ENCODE measurements at places on chromosomes 6 and 20.

DNA sequence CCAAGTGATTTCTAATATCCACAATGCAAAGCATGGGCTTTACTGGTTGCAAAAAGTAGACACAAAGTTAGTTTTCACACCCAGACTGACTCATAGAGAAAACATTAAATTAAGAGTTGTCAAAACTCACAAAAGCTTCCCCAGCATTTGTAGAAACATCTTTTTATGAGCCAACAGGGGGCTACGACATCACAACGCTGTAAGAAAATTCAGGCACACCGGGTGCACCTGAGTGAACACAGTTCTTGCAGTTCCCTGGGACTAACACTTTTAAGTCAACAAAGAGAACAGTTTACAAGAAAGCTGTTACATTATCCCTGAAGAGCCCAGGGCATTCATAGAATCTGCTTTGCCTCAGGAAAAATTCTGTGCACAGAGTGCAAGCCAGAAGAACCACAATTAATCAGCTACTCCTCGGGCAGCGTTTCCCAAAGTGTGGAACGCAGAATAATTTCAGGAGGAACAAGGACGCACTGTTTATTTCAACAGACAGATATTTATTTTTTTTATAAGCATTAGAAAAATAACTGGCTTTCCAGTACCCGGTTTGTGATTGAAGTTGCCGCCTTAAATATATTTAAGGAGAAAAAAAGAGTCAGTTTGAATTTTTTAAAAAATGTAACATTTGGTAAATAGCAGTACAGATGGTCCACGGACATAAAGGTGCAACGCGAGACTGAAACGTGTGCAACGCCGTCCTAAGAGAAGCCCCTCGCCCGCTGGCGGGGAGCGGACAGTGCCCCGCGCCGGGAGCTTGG is 1.2 kb downstream of the NCOA5 start:
- DNase-seq, result no peak

- DNase-seq, result no peak
These were observed 6.9 kb upstream of the DLL1 start for GRCh38 chr6:170297576-170298330.

DNA sequence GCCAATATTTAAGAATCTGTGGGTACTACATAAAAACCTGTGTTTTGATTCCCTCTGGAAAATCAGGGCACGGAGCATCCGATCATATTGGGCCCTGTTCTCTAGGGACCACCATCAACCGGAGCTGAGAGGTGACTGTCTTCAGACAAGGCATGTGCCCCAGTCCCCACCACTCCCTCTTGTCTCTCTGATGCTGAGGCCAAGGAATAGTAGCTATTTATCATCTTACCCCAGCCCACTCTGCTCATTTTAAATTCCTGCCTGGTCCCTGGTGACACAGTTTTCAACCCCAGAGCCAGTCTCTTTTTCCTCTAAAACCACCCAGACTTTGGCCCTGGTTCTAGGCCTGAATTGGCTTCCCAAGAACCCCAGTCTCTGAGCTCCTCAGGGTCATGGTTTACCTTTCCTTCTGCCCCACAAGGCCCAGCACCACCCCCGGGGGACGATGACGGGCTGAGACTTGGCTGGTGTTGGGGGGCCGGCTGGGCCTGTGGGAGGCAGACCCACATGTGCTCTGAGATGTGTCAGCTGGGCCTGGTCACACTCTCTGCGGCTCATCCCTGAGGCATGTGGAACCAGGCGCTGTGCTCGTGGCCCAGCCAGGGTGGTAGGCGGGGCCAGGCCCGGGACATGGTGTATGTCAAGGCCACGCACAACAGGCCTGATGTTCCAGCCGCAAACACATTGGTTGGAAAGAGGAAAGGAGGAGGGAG is 114.4 kb downstream of the CEBPB start:
- DNase-seq, result no peak

DNA sequence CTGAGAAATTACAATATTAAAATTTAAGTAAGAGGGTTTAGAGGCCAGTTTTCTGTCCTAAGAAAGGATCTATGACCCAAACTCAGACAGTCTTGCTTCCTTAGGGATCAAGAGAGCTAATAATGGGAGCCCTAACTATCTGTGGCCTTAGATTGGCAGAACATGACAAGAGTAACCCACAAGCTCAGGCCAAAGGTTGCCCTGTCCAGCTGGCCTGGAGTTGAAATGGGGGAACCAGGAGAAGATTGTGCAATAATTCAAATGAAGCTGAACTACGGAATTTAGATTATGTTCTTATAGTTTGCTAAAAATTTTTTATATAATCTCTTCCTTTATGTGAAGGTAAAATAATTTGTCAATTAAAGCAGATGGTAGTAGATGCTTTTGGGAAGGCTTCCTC is 26.4 kb downstream of the LAMA4 start:
- no peak for DNase-seq

DNA sequence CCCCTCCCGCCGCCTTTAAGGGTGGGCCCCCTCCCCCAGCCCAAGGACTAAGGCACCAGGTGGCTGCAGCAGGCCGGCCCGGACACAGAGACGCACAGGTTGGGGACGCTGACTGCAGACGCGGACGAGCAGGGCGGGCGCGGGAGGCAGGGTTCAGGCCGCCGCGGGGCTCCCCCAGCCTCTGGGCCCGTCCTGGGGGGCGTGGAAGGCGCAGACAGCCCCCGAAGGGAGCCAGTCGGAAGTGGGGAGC is 9.3 kb downstream of the DUSP15 start:
- no peak for DNase-seq

- no peak for DNase-seq
These were observed 28.3 kb downstream of the DLL1 start for GRCh38 chr6:170262489-170263088.

GRCh38 chr6:42885702-42886101 is 6.3 kb downstream of the RPL7L1 start:
- DNase-seq, result no peak

DNA sequence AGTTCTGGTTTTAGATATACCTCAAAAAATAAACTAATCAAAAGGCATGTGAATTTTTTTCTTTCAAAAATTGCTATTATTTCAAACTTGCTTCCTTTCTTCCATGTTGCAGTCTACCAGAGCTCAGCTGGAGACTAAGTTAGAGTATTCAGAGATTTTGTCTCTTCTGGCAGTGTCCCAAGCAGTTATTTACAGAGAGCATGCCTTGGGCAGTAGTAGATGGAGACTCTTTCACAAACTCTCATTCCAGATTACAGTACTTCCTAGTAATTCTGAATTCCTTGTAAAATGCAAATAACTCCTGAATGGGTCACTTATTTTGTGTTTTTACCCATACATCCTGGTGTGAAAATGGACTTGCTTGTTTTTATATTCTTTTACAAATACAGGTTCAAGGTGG is 703.4 kb downstream of the EPHA7 start:
- DNase-seq, result no peak

DNA sequence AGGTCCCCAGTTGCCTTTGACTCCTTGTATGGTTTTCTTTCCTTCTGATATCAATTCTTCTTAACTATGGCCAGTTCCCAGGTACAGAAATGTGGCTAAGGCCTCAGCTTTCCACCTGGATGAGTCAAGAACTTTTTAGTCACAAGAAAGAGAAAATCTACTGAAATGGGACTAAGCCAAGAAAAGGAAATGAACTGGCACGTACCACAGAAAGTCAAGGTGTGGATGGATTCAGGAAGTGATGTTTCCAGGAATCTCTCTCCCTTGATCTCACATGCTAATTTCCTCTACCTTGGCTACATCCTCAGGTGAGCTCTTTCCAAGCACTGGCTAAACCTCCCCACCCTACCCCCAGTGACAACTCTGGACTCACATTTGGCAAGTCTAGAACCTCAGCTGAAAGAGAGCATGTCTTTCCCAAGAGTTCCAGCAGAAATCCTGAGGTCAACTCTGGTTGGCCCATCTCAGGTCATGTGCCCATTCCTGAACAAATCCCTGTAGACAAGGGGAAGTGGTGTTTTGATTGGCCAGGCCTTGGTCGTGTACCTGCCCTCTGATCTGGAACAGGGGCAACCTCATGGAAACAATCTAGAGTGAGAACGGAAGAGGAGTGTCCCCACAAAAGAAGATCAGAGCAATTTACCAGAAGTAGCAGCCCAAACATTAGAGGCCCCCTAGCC is 205.3 kb downstream of the NFATC2 start:
- no peak for DNase-seq

- DNase-seq, result no peak
These were observed 18.6 kb downstream of the COL11A2 start for GRCh38 chr6:33173535-33174180.

DNA sequence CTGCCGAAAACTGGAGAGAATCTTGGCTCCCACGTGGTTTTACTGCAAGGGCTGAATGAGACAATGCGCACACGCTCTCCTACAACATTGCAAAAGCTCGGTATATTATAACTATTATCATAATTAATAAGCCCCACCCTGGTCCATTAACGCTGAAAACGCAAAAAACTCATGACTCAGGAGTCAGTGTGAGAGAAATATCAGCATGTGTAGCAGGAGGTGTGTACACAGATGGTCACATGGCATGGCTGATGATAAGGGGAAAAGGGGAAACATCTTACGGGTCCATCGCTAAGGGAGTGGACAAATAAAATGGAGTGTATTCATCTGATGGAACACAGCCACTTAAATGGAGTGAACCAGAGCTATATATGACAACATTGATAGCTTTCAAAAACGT is 29.2 kb downstream of the CDH22 start:
- no peak for DNase-seq

GRCh38 chr20:21554376-21554890 is 40.6 kb upstream of the NKX2-2 start:
- no peak for DNase-seq

- DNase-seq, result no peak
These were observed 8.6 kb upstream of the SIRPB2 start for GRCh38 chr20:1499528-1500420.

GRCh38 chr6:41689171-41690008 is 46.0 kb downstream of the TFEB start:
- DNase-seq, result no peak

- no peak for DNase-seq
These were observed 20.2 kb upstream of the HLA-DOA start for GRCh38 chr6:33029328-33030184.

- DNase-seq, result no peak
These were observed 194.9 kb upstream of the SMLR1 start for GRCh38 chr6:130632277-130632676.

- DNase-seq, result no peak
These were observed 79.3 kb downstream of the VGLL2 start for GRCh38 chr6:117344444-117345291.

DNA sequence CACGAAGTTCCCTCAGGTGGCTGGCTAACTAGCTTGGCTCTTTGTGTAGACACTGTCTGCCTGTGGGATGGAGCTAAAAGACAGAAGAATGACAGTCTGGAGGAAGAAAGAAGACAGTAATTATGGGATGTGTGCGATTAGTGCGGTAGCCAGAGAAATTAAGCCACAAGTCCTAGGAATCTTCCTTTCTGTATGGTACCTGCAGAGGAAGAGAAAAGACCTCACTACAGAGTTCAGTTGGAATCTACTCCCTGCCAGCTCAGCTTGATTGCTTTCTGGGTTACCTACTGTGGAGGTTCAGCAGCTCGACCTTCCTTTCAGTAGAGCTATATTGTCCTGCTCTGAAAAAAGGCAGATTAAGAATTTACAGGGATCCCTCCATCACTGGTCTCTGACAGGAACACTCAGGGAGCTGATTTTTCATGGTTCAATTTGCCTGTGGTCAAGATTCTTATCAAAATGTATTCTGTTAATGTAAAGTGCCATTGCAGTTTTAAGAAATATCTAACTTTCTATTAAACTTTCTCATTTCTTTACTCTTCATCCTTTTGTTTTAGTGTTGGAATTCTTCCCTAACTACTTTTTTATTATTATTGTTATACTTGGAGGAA is 187.2 kb downstream of the CENPW start:
- DNase-seq, result no peak

DNA sequence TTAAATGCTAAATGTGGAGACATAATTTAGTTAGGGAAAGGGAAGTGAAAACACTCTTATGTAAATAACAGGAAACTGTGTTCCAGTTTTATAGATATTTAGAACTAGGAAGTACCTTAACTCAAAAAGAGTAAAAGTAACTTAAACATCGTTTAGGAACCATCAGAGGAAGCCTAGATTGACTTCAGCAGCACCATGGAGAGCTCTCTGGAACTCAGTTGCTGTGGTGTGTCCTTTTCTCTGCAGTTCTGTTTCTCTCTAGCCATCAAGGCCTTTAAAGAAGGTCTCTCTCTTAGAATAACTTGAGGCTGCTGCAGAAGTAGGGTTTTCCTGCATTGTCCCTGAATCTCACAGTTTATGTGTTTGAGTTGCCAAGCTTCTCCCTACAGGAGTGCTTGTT is 26.9 kb downstream of the CLVS2 start:
- DNase-seq, result no peak

DNA sequence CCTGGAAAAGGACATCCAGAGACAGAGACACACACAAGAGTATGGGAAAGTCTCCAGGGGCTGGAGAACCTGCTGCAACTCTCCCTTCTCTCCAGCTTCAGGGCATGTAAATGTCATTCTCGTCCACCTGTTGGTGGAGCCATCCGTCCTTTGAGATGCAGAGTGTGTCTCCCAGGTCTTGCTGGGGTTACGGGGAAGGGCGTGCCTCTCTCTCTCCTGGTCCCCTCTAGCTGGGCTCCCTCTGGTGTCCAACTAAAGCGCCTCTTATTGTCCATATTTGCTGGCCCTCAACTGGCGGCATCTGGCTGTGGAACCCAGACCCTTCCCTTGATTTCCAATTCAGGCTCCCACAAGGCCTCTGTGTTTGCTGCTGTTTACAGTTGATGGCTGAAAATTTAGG is 244.1 kb downstream of the BMP7 start:
- no peak for DNase-seq

- no peak for DNase-seq
These were observed 86.8 kb downstream of the CDK19 start for GRCh38 chr6:110728501-110728900.

- no peak for DNase-seq
These were observed 201.2 kb upstream of the SMLR1 start for GRCh38 chr6:130625825-130626527.

GRCh38 chr6:156778454-156779205 is 1.5 kb downstream of the ARID1B start:
- DNase-seq, result peak; percentile 36

DNA sequence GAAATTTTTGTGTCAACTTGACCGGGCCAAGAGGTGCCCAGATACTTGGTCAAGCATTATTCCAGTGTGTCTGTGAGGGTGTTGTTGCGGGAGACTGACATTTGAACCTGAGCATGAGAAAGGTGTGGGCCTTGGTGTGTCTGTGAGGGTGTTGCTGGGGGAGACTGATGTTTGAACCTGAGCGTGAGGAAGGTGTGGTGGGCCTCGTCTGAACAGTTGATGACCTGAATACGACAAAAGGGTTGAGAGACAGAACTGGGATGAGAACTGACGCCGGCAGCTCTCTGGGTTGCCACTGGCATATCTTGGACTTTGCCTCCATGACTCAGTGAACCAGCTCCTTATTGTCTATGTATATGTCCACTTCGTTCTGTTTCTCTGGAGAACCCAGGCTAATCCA is 240.5 kb downstream of the ERMARD start:
- no peak for DNase-seq

- DNase-seq, result no peak
These were observed 92.2 kb downstream of the BACH2 start for GRCh38 chr6:90204327-90205056.

GRCh38 chr6:119290306-119290705 is 59.3 kb downstream of the MAN1A1 start:
- DNase-seq, result no peak

Data from stimulated activated CD4-positive, alpha-beta T cell treated with anti-CD3 and anti-CD28 coated beads, Interleukin-2, amount 100 ng/mL, for 48 hours (primary cell).